BE2C (cell line): ENCODE measurements at places on chromosomes 12 and 14.
A peak's percentile ranks its signal among the peaks of the same experiment; 100 is the strongest.

- DNase-seq = peak; percentile 91
These were observed 20.9 kb upstream of the BLTP3B start for GRCh38 chr12:100163416-100164152.

DNA sequence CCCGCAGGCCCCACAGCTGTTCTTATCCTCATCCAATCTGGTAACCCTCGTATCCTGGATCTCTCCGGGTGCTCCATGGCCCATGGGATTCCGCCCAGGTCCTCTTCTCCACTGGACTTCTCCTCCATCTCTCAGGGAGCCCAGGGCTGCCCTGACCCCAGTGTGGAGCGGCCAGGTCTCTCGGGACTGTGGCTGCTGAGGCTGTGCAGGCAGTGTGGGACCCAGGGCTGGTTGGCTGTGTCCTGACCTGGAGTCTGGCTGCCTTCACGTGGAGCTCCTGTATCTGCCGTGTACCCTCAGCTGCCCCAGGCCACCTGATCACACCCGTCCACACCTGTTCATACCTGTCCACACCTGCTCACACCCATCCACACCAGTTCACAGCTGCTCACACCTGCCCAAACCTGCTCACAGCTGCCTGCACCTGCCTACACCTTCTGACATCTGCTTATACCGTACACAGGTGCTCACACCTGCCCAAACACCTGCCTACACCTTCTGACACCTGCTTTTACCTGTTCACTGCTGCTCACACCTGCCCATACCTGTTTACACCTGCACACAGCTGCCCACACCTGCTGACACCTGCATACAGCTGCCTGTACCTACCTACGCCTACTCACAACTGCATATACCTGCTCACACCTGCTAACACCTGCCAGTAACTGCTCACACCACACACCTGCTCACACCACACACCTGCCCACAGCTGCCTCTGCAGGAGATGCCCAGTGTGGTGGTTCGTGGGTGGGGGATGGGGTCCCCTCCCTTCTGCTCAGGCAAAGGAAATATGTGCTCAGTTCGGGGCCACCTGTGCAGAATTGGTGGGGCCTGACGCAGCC lies 92.2 kb downstream of the GALNT9 start:
- no peak for DNase-seq

GRCh38 chr12:122090759-122091515 lies 12.4 kb downstream of the MLXIP start:
- no peak for DNase-seq

GRCh38 chr14:93230539-93230938 lies 23.5 kb downstream of the UBR7 start:
- DNase-seq = no peak

DNA sequence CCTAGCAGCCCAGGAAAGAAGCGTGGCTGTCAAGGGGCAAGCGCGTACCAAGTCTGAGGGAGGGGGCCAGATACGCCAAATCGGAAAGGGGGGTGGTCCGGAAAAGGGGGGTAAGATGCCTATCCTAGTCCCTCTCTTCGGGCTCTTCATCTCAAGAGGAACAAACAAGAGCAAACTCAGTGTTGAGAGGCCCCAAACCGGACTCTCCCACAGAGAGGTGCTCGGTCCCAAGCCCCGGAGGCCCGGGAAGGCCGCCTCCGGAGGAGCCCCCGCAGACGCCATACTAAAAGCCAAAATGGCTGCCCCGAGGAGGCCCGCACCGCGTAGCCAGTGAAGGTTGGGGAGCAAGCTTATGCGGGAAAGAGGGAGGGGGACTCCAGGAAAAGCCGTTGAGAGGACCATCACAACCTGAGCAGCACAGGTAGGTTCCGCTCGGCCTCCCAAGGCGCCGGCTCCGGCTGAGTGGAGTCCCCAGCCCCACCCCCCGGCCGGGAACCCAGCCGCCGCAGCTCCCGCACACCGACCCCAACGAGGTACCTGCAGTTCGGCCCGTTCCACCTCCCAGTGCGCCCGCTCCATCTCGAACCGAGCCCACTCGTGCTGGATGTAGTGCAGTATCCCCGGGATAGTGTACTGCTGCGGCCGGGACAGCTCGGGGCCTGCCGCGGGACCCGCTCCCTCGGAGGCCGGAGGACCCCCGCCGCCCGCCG lies at the start of gene AP4S1:
Gene AP4S1, plus strand, starts transcription at position 283 of the 710 bp plus-strand sequence. CDS start 40,548 bp downstream, outside the sequence.
- DNase-seq = peak; percentile 63

- no peak for DNase-seq
These were observed 55.6 kb downstream of the CLIP1 start for GRCh38 chr12:122366685-122367475.
